ENCODE measurements at places on chromosomes 3 and 15. TPM values are rescaled to one million over a fixed set of nuclear protein-coding genes. Genes with fewer than 3 reads are reported as not detected.

The ALDH1A3 gene
- 0.45 TPM for total RNA-seq

The IL5RA gene
- not detected for total RNA-seq

The MME gene
- total RNA-seq, result 0.51 TPM

The PFKFB4 gene
- total RNA-seq, result 9.8 TPM

The TRIM42 gene
- not detected for total RNA-seq

The TEX9 gene
- 75.2 TPM for total RNA-seq

The DNAH12 gene
- total RNA-seq, result 0.19 TPM

The LYZL4 gene
- total RNA-seq, result not detected

The GRIP2 gene
- not detected for total RNA-seq

The GOLGA6L7 gene
- total RNA-seq, result not detected

The LRRC31 gene
- total RNA-seq, result not detected

The TBC1D23 gene
- total RNA-seq, result 18.1 TPM

The ITPR1 gene
- 42.9 TPM for total RNA-seq

The GATA2 gene
- total RNA-seq, result 0.56 TPM

The FBXO40 gene
- total RNA-seq, result not detected

The GPR87 gene
- total RNA-seq, result not detected

The CHRNA5 gene
- total RNA-seq, result 14.3 TPM

The EPHA3 gene
- total RNA-seq, result 0.05 TPM

The ITIH3 gene
- 0.15 TPM for total RNA-seq

The C3orf49 gene
- not detected for total RNA-seq

The NR2E3 gene
- not detected for total RNA-seq

The ROBO2 gene
- 1.5 TPM for total RNA-seq

The XCR1 gene
- 0.13 TPM for total RNA-seq

The TIGIT gene
- total RNA-seq, result 0.85 TPM

The SLC22A13 gene
- total RNA-seq, result not detected

The RAB27A gene
- total RNA-seq, result 53.2 TPM

The KCNMB2 gene
- total RNA-seq, result 7.5 TPM

The CLDN16 gene
- 3.6 TPM for total RNA-seq

The ST3GAL6 gene
- total RNA-seq, result 36.2 TPM

The PYGO1 gene
- not detected for total RNA-seq

The MESP2 gene
- total RNA-seq, result not detected

The MAGEF1 gene
- total RNA-seq, result 33.1 TPM

The CTXN2 gene
- not detected for total RNA-seq

The MUSTN1 gene
- 1.2 TPM for total RNA-seq

The ACOX2 gene
- total RNA-seq, result 0.16 TPM

The CCR8 gene
- 16.9 TPM for total RNA-seq

The TEX55 gene
- not detected for total RNA-seq

The ESYT3 gene
- not detected for total RNA-seq

The NEO1 gene
- 0.62 TPM for total RNA-seq

The FGF7 gene
- 0.05 TPM for total RNA-seq

The FGF12 gene
- not detected for total RNA-seq

The PRSS50 gene
- total RNA-seq, result not detected

The HHATL gene
- total RNA-seq, result not detected

The LHFPL4 gene
- not detected for total RNA-seq

The CHRD gene
- 0.32 TPM for total RNA-seq

The ECE2 gene
- total RNA-seq, result not detected

The SSUH2 gene
- not detected for total RNA-seq

The DAPK2 gene
- 5.9 TPM for total RNA-seq

The AP3B2 gene
- not detected for total RNA-seq

The MAP3K13 gene
- 10.5 TPM for total RNA-seq

The SLC2A2 gene
- 0.19 TPM for total RNA-seq

The GOLIM4 gene
- 19.3 TPM for total RNA-seq
